ENCODE measurements at places on chromosomes 16 and 17. TPM values are rescaled to one million over a fixed set of nuclear protein-coding genes. Genes with fewer than 3 reads are reported as not detected.

DNA sequence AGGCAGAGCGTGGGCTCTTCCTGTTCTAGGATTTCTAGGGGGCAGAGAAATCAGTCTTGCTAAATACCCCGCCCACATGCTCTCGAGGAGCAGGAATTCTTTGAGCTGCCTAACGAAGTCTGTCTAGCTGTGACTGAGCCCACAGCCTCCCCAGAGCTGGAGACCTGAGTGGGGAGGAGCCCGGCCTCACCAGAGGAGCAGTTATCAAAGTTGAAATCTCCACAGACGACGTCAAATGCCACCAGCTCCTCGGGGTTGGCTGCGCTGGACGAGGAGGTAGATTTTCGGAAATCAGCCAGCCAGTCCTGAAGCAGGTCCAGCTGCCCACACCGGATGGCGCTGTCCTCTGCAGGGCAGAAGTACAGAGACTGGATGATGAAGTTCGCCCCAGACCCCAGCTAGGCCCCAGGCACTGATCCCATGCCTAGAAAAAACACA, 53.8 kb downstream of the PRMT7 start:
- DNase-seq: no peak

DNA sequence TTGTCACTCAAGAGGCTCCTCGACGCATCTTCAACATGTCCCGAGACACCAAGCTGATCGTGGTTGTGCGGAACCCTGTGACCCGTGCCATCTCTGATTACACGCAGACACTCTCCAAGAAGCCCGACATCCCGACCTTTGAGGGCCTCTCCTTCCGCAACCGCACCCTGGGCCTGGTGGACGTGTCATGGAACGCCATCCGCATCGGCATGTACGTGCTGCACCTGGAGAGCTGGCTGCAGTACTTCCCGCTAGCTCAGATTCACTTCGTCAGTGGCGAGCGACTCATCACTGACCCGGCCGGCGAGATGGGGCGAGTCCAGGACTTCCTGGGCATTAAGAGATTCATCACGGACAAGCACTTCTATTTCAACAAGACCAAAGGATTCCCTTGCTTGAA, 101.0 kb downstream of the HS3ST2 start:
- DNase-seq: no peak

Gene TMC8
- not detected for total RNA-seq

Gene SPATA22
- not detected for total RNA-seq

Gene CA5A
- total RNA-seq: not detected

GRCh38 chr16:23060458-23061320, 88.6 kb downstream of the USP31 start:
- peak; percentile 67 for DNase-seq

Gene CDK5RAP3
- total RNA-seq: 76.4 TPM

GRCh38 chr17:8044819-8045810, 6.3 kb downstream of the ALOX15B start:
- DNase-seq: no peak

Gene SAMD14
- 4.8 TPM for total RNA-seq

- no peak for DNase-seq
Measured at GRCh38 chr17:17506181-17506741, 10.1 kb upstream of the RASD1 start.

GRCh38 chr17:41254861-41255260, 323 bp upstream of the KRTAP9-9 start:
- no peak for DNase-seq

Gene CCL8
- total RNA-seq: not detected

DNA sequence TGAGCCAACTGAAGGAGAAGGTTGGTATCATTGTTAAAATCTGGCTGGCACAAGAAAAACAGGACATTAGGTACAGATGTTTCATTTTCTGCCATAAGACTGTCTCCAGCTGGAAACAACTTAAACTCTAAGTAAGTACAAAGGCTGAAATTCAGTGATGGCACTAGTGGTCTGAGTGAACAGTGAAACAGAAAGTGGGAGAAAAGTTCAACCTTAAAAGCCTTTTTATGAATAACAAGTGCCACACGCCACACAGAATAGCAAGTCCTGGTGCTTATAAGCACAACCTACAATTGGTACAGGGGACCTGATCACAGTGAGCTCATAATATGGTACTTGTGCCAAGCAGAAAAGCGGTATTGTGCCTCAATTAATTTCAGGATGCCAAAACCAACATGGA, 56.7 kb downstream of the CEP112 start:
- DNase-seq: no peak

Gene LGALS9B
- total RNA-seq: not detected

- no peak for DNase-seq
Measured at GRCh38 chr16:26344976-26345375, 653.2 kb downstream of the HS3ST4 start.

DNA sequence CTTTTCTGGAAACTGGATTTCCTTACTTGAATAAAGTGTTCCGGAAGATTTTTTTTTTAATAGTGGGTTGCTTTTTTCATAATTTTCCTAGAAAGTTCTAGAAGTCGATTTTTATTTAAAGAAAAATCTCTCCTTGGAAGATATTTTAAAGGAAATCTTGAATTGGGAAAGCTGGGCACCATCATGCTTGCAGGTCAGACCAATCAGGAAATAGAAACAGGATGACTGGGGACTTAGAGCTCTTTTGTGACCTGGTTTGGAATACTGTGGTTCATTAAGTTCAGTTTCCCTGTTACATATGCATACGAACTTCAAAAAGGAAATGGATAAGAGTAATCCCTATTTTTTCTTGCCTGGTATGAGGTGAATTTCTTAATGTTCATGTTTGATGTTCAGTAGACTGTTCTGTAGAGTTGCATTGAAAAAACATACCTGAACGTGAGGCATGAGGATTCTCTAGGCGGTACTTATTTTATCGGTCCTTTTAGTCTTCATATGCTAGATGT, 1.2 kb downstream of the NFATC3 start:
- peak; percentile 49 for DNase-seq

- no peak for DNase-seq
Measured at GRCh38 chr17:6555331-6556120, 829 bp downstream of the PITPNM3 start.

- DNase-seq: peak; percentile 25
Measured at GRCh38 chr16:66457888-66458287, 30.8 kb downstream of the BEAN1 start.

Measured in HFFc6 (cell line).